ENCODE measurements at places on chromosomes 11 and 22.

DNA sequence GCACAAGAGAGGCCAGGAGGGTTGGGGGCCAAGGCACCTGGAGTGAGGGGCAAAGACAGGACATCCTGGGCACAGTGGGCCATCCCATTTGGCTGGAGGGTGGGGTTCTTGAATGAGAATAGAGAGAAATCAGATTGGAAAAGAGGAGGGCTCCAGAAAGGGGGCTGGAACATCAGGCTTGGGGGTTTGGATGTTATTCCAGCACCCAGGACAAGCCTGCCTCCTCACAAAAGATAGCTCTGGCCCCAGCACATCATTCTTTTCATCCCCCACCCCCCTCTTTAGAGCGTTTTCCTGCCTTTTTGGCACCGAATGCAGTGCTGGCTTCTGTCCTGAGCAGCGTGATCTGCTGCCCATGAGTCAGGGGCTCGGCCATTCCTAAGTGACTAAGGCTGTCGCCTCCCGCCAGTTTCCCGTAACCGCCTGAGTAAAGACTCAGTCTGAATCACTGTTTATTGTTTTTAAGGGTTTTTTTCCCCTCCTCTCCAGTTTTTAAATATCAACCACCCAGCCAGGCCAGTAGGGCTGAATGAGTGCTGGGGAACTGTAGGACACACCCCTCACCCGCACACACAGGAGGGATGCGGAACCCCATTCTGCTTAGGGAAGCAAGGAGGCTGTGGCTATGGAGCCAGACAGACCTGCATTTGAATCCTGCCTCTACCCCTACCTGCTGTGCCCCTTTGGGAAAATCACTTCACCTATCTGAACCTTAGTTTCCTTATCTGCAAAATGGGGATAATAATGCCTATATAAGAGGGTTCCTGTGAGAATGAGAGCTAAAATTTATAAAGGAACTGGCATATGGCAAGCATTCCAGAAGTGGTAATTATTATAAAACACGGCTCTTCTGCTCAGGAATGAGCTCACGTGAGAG is 32.4 kb upstream of the NAV2 start:
- DNase-seq: no peak

DNA sequence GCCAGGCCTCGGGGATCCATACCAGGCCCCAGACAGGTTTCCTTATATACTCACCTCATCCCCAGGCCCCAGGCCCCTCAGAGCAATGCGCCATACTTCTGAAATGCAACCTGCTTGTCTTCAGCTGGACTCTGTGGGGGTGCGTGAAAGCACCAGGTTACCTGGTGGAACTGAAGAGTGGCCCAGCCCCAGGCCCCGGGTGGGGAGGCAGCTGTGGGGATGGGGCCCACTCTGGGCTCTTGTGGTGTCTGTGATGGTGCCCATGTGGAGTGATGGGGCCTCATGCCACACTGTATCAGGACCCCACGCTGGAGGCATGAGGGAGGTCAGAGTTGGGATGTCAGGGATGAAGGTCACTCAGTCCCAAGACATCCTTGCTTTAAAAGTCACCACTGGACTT is 999.0 kb downstream of the BRD1 start:
- DNase-seq: no peak

GRCh38 chr11:83070044-83070701 is 1.5 kb downstream of the RAB30 start:
- no peak for DNase-seq

DNA sequence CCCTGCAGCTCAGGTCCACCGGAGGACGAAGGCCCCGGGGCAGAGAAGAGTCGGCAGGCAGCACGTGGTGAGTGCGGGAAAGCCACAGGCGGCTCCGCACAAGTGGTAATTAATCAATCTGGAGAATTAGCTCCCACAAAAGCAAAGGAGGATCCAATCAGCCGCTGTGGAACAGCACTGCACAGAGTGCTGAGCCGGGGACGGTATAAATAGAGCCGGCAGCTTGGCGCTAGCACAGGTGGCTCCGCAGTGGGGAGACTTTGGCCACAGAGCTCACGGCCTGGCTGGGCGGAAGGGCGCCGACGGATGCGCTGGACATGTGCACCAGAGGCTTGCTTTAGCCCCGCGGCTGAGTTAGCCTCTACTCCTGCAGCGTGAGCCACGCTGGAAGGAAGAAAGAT is 48.9 kb downstream of the IGSF9B start:
- DNase-seq: no peak

DNA sequence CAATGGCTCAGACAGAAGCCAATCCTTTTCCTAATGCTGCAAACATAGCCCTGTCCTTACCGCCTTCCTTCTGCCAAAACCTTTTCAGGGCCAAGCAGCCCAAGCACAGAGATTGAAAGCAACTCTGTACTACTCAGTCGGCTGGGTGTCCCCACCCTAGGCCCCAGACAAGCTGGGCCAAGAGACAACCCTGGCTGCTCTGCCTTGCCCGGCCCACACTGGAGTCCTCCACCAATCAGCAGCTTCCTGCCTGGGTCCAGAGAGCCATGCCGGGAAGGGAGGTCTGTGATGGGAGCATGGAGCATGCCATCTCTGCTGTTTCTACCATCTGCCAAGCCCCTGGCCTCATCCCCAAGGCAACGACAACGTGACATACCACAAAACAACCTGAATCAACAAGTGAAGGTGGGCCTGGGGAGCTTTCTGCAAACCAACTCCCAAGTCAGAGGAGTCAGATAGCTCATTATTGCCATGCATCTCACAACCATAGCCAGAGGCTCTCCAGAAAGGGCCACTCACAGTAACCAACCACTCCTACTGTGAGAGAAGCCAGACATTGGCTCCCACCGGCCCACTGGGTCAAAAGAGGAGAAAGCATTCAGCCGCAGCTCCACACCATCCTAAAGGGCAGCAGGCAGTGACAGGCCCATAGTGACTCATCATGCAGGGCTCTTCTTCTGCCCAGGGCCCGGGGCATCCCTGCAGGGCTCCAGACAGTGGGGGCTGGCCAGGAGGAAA is 18.2 kb downstream of the PATZ1 start:
- no peak for DNase-seq

DNA sequence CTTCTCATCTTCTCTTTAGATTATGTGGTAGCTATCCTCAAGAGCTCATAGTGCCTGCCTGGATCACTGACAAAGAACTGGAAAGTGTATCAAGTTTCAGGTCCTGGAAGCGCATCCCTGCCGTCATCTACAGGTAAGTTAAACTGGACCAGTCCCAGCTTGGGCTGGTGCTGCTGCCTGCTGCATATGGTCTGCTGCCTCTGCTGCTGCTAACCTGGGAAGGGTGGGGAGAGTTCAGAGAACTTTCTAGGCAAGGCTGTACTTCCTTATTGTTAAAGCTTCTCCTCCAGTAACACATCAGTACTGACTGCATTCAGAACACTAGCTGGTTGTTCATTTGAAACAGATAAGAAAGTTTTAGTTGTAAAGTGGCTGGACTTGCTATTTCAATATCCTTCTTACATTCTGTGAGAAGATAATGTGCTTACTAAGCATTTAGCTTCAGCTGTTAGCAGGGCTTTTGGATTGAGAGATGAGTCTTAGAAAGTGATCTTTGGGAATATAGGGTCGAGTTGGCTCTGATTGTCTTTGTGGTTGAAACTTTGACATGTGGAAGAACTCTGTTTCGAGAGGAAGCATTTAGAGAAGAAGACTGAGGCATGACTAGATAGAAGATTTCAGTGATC is 77.3 kb upstream of the HORMAD2 start:
- no peak for DNase-seq

GRCh38 chr11:13944016-13944415 is 18.5 kb upstream of the SPON1 start:
- DNase-seq: no peak

DNA sequence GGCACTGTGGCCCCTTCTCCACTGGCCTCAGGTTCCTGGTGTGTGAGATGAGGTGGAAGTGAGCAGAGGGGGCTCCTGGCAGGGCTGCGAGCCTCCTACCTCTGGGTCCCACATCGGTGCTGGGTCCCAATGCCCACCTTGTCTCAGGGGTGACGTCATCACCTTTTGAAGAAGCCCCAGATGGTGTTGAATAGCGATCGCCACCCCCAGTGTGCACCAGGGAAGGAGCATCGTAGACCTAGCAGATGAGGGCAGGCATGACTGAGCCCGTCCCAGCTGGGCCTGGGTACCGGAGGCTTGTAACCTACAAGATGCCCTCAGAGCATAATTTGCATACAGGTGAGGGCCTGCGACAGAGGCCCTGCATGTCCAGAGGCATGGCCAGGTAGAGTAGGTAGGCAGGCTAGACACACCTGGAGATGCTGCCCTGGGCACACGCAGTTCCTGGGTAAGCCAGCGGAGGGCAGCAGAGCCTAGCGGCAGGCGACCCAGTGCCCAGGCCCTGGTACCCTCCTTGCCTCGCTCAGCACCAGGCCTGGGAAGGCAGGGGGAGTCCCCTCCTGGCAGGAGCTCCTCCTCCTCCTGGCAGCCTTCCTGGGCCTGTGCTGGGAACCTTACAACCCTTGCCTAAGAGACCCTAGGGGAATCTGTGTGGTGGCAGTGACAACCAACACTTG is 52.5 kb downstream of the TPCN2 start:
- DNase-seq: peak; percentile 90

DNA sequence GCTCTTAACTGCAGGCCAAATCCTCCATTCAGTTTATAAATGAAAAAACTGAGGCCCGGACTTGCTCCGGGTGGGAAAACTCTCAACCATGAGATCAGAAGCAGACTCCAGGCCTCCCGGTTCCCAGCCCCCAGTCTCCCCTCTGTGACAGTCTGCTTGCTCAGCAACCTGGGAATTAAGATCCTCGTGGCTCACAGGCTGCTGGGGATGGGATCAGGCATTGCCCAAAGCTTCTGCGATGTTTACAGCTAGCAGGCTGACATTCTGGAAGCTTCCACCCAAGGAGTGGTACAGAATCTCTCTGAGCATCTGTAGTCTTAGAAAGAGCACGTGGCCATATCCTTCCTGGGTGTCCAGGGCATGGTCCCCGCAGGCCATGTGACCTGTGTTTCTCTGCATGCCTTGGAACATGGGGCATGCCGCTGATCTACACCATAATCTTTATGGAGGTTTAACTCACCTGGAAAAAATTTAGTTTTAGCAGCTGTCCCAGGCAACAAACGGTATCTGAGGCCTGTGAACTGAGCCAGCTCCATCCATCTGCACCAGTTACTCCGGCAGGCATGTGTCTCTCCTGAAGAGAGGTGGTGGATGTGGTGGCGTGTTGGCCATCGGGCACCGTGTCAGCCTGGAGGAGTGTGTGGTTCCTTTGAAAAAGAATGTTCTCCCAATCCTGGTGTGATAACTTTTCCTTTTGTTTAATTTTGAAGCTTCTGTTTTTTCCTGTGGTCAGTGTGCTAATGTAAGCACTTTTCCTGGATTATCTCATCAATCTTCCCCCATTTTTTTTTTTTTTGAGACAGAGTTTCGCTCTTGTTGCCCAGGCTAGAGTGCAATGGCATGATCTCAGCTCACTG is 7.9 kb downstream of the FBLN1 start:
- no peak for DNase-seq

GRCh38 chr11:124800226-124800929 is at the start of gene MSANTD2:
MSANTD2 (minus strand) TSS chr11:124800406; CDS start chr11:124800380, 26 bp downstream.
- DNase-seq: peak; percentile 85
